ENCODE measurements at places on chromosomes 16 and 17.

DNA sequence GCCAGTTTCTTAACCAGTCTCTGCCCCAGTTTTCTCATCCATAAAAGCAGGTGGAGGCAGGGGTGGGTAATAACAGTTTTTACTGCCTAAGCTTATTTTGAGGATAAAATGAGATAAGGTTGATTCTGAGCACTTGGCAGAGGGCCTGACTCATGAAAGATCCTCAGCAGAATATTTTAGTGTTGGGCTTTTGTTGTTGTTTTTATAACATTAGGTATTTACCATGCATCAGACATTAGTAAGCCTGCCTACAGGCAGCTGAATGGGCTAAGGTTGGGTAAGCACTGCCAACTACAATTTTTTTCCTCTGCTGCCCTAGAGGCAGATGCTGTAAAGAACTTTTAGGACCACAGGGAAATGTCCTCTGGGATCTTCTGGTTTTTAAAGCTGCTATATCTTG, 43.1 kb downstream of the SCNN1G start:
- no peak for DNase-seq

DNA sequence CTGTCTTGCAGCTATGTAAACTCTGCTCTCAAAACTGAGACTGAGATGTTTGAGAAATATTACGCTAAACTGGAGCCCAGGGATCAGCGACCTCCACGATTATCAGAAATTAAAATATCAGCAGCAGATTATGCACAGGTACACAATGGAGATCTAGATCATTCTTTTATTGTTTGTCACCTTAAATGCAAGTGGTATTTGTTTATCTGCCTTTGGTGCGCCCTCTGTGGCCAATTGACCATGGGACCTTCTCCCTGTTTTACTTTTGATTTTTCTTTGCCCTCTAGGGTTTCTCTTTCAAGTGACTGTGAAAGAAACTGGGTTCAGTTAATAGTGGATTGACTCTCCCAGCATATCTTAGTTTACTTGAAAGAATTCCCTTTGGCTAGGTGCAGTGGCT, 42.1 kb downstream of the PRSS54 start:
- no peak for DNase-seq

- DNase-seq: no peak
Observed at GRCh38 chr16:66751992-66752322, 548 bp upstream of the DYNC1LI2 start.

DNA sequence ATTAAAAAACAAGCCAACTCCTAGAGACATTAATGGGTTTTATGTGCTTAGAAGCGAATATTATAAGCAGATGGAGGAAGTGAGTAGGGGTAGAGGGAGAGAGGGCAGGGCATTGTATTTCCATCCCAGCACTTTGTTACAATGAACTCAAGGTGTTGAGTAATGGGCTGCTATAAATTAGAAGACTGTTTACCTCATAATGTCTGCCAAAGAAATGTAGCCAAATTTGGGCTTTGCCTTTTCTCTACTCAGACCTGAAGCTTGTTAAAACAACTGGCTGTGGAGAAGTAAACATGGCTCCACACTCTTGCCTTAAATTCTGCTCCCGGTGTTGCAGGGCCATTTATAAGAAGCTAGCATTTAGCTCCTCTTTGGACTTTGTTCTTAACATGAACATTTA, 134.7 kb downstream of the PMP22 start:
- no peak for DNase-seq

DNA sequence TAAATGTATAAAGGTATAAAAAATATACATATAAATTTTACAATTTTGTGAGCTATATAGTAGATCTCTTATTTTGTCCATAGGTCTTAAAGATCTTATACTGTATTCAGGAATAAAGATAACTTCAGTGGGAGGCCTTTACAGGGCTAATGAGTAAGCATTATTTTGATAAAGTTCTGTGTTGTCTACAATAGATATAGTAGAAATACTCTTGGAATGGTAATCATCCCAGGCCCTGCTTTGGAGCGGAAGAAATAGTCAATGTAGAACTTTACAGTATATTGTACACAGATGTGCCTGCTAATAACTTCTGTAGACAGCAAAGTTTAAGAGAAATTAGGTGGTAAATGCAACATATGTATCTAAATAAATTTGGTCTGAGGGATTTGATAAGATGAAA, 42.6 kb downstream of the TENT4B start:
- no peak for DNase-seq

All from coronary artery (tissue), 2 donors.